Cortex of kidney (tissue), 1 donor: ENCODE measurements at places on chromosomes 7 and 10.

DNA sequence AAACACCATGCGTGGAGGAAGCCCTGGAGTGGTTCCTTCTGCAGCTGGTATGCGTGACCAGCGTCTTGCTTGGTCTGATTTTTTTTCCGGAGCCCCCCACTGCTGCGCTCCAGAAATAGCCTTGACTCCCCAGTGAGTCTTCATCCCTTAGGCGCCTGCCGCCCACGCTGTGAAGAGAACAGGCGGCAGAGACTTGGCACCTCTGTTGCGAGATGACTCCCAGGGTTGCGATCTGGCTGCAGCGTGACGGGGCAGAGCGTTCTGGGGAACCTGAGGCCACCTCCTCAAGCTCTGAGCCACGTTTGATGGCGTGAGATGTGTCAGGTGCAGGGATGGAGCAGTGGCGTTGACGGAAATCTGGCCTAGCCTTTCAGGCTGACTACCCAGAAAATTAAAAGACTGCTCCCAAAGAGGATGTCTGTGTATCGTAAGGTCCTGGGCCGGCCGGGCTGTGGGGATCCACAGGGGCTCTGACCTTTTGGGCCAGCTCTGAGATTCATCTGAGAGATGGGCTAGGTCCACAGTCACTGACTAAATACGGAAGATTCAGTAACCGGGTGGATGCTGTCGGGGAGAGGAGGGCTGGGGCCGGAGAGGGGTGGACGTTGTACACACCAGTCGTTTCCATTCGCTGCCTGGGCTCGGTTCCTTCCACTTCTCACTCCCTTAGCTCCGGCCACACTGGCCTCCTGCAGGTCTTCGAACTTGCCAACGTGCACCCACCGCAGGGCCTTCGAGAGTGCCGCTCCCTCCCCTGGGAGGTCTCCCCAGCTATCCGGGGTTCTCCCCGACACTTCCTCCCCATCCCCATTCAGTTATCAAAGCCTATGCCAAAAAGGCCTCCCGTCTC lies 33.8 kb downstream of the PFKFB3 start:
- no peak for DNase-seq

DNA sequence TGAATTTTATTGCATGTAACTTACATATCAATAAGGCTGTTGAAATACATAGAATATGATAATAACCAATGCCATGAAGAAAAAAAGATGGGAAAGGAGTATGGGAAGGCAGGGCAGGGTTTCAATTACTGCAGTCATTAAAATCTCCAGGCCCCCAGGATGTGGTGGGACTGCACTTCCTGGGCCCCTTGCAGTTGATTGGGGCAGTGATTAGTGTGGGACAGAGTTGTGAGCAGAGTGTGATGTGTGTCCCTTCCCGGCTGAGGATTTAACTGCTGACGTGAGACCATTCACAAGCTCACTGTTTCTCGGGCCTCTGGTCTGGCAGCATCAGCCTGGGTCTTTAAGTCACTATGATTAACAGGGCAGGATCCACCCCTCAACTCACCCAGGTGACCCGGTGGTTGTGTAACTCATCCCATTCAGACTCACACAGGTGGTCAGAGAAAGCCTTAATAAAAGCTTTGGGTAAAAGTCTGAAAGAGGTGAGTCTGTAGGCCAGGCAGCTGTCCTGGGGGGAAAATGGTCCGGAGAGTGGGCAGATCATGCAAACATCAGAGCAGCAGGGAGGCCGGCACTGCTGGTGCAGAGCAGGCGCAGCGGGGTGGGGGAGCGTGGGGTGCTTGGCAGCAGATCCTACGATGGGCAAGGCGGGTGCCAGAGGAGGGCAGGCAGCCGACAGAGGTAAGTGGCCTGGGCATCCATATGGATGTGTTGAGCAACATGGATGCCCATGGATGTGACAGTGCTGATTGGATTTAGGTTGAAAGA lies 36.3 kb upstream of the WDFY4 start:
- no peak for DNase-seq

DNA sequence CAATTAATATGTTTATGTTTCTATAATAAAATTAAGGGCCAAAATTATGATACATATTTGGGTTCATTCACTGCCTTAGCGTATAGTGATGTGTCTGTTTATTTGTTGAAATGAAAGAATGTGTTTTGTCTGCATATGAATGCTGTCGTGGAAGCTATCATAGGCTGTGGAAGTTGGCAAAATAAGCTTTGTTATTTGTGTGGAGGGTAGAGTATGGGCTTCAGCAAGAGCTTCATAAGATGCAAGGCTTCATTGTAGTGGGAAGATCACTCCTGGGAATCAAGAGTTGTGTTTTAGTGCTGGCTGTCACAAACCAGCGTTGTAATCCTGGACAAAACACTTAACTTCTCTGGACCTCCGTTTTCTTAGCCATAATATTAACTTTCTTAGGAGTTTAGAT lies 2.5 kb downstream of the SLK start:
- no peak for DNase-seq

DNA sequence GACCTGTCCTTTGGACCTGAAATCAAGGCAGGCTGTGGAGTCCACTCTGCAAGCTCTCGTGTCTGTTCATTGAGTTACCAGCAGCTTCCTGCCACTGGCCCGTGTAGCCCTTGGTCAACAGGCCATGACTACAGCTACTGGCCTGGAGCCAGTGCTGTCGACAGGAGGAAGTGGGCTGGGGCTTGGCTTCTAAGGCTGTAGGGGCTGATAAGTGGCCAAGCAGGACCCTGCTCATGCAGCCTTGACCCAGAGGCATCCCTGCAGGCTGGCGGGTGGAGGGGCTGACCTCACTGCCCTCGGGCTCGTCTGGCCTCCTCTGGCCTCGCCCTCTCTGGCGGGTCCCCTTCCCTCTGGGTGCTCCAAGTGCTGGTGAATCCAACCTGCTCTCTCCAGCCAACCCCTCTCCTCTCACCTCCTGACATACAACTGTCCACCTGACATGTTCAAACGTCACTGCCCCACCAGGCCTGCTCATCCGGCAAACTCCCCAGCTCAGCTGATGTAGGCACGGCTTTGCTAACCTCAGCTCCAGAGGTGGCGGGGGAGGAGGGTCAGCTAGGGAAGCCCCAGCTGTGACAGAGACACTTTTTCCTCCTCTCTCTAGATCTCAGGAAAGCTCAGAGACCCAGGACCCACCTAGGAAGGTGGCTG lies 188.6 kb upstream of the LYZL2 start:
- no peak for DNase-seq

- DNase-seq, result no peak
Measured at GRCh38 chr7:117949232-117949631, 76.0 kb upstream of the CTTNBP2 start.
